ENCODE measurements at places on chromosomes 5 and 9.

GRCh38 chr5:81579262-81579924, 171.5 kb downstream of the SSBP2 start:
- DNase-seq: no peak

GRCh38 chr5:56774957-56775356, 40.4 kb upstream of the MAP3K1 start:
- DNase-seq: no peak

DNA sequence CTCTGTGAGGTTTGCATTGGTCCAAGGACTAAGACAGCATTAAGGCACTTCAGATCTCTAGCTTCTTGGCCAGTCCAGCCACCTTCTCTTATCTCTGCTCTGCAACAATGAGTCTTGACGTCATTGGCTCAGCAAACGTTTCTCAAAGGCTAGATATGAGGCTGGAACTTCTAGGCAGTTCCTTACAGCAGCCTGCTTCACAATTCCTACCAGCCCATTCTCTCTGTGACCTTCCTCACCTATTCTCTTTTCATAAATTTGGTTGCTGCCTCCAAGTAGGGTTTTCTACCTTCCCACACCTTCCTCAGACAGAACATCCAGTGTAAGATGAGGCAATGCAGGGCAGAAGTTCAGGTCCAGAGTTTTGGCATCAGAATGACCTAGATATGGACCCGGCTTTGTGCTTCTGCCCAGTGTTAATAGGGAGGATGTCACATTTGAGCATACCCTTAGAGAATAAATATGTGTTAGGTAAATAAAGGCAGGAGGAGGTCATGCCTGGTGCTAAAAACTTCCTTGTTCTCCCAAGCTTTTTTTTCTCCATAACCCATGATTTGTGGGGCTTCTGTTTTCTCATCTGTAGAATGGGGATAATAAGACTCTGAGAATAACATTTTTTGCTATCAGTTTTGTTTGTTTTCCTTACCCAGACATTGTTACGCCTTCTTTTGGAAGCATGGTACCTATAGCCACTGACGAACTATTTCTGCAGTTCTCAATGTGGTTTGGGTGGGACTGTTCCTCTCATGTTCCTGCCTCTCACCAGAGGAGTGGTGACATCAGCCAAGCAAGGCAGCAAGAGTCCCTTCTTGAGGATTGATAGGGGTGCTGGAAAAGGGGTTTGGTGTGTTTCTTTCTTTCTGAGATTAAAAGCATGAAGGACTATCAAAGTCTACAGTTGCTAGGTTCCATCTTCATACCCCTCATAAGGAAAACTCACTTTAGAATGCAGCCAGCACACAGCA, 220.6 kb upstream of the TRIM32 start:
- DNase-seq: no peak

DNA sequence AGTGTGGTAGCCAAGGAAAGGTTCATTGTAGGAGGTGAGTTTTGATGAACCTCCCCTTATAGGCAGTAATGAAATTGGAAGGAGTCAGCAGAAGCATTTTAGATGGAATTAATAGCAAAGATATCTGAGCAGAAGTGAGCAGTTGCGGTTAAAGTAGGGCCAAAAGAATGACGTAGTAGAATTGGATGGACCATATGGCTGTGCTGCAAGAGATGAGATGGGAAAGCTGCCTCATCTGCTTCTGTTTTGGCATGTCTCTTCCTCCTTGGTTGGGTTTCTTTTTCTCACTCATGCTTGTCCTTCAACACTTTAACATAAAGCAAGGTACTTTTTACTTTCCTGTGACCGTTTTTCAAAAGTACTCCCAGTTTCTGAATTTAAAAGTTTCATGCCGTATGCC, 55.8 kb downstream of the AQP7 start:
- DNase-seq: no peak

All from activated T-helper 1 cell treated with anti-CD3 and anti-CD28 coated beads, Interleukin-2, amount 50 U/mL, for 16 hours (primary cell).